Peyer's patch (tissue), 4 donors: ENCODE measurements at places on chromosomes 2 and 18. TPM values are rescaled to one million over a fixed set of nuclear protein-coding genes. Genes with fewer than 3 reads are reported as not detected.

DNA sequence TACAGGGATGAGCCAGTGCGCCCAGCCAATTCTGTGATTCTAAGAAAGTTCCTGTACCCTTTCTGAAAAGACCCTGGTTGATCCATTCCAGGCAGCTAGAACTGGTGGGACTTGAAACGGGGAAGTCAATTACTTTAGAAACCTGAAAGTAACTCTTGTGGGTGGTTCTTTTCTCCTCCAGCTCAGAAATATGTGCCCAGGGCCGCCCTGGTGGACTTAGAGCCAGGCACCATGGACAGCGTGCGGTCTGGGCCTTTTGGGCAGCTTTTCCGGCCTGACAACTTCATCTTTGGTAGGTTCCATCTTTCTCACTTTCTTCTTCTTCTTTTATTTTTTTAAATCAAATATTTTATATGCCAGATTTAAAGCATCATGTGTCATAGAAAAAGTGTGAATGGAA lies 2.7 kb downstream of the TUBB6 start:
- no peaks in the 10 kb centered on the region for H3K36me3 ChIP-seq
- no peak overlapping the region for H3K4me3 ChIP-seq
- DNase-seq, result no peak

DNA sequence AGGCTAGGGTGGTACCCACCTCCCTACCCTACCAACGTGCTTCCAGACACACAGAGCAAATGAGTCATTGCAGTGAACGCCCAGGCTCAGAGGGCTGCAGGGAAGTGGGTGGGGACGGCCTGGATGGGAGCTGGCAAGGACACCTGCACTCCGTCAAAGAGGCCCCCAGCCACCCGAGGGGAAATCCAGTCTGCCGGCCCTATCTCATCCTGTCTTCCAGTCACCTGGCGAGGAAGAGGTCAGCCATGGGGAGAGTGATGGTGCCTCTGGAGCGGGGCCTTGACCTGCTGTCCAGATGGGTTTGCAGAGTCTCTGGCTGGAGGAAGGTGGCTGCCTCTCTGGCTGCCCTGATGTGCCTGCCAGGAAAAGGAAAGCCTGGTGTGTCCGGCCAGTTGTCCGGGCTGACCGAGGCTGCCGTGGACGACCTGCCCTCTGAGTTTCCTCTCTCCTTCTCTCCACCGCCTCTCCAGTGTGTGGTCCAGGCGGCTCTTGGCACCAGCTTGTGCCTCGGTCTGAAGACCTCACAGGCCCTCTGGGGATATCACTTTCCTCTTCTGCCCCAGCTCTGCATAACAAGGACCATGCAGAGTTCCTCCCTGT lies 209.7 kb upstream of the COPS8 start:
- no peak overlapping the region for H3K27ac ChIP-seq
- H3K27me3 ChIP-seq, result no peaks in the 10 kb centered on the region
- H3K36me3 ChIP-seq, result no peaks in the 10 kb centered on the region

GRCh38 chr2:53177327-53177726 lies 590.3 kb upstream of the CHAC2 start:
- H3K27ac ChIP-seq, result no peak overlapping the region
- no peaks in the 10 kb centered on the region for H3K4me1 ChIP-seq
- no peak overlapping the region for H3K4me3 ChIP-seq
- H3K27me3 ChIP-seq, result no peaks in the 10 kb centered on the region
- DNase-seq, result no peak
- no peaks in the 10 kb centered on the region for H3K36me3 ChIP-seq

GRCh38 chr2:40592218-40592617 lies 140.3 kb upstream of the SLC8A1 start:
- H3K4me1 ChIP-seq, result no peaks in the 10 kb centered on the region
- no peak overlapping the region for H3K27ac ChIP-seq
- no peak overlapping the region for H3K4me3 ChIP-seq
- no peaks in the 10 kb centered on the region for H3K36me3 ChIP-seq

DNA sequence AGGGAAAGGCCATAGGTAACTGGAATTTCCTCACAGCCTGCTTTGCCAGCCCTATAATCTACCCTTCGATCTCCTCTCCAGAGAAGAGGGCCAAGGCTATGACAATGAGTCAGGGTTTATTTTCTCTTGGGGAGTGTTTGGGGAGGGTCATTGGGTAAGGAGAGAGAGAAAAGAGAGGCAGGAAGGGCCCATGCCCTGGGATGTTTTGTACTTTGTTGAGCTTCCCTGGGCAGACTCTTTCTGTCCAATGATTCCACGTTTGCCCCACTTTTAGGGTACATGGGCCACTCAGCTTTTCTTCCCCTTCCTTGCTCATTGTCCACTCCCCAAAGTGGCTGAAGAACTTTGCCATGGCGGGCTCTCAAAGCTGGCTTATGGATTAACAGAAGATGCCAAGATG lies 224.2 kb downstream of the ALK start:
- no peaks in the 10 kb centered on the region for H3K4me1 ChIP-seq
- no peak overlapping the region for H3K27ac ChIP-seq
- no peak overlapping the region for H3K4me3 ChIP-seq
- no peaks in the 10 kb centered on the region for H3K27me3 ChIP-seq

DNA sequence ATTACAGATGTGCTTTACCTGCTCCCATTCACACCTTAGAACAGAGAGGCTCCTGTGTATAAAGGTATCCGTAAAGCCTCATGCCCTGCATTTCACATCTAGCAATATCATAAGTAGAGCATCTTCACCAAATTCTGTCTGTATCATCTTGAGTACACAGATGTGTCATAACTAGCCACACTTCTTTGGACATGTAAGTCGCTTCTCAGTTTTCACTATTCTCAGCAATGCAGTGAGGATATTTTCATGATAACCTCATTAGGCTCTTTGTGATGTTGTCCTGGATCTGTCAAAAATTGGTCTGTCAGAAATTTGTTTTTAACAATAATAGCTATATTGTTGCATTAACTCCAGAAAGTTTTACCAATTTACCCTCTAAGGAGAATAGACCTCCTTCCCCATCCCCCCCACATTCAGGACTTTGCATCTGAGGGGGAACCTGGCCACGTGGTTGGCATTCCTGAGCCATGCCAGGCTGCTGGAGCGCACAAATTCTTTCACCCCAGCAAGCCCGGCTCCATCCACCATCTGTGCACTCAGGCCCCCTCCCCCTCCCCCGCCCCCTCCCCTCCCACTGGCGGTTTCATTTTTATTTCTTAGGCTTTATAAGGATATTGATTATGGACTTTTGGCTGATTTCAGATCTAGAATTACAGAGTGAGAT lies 34.1 kb downstream of the AGAP1 start:
- H3K4me1 ChIP-seq, result no peaks in the 10 kb centered on the region
- H3K27me3 ChIP-seq, result no peaks in the 10 kb centered on the region
- H3K36me3 ChIP-seq, result no peaks in the 10 kb centered on the region
- no peak overlapping the region for H3K27ac ChIP-seq
- no peak overlapping the region for H3K4me3 ChIP-seq
- no peak for DNase-seq

- no peak for DNase-seq
- H3K27ac ChIP-seq, result no peak overlapping the region
- H3K27me3 ChIP-seq, result peaks cover 4% of the 10 kb centered on the region
- H3K36me3 ChIP-seq, result no peaks in the 10 kb centered on the region
- no peaks in the 10 kb centered on the region for H3K4me1 ChIP-seq
Observed at GRCh38 chr2:202023198-202023903, 10.3 kb upstream of the FZD7 start.

GRCh38 chr2:109147405-109147804 lies 18.4 kb downstream of the SH3RF3 start:
- no peak overlapping the region for H3K4me3 ChIP-seq
- no peak overlapping the region for H3K27ac ChIP-seq
- no peaks in the 10 kb centered on the region for H3K4me1 ChIP-seq
- no peaks in the 10 kb centered on the region for H3K36me3 ChIP-seq
- H3K27me3 ChIP-seq, result no peaks in the 10 kb centered on the region

DNA sequence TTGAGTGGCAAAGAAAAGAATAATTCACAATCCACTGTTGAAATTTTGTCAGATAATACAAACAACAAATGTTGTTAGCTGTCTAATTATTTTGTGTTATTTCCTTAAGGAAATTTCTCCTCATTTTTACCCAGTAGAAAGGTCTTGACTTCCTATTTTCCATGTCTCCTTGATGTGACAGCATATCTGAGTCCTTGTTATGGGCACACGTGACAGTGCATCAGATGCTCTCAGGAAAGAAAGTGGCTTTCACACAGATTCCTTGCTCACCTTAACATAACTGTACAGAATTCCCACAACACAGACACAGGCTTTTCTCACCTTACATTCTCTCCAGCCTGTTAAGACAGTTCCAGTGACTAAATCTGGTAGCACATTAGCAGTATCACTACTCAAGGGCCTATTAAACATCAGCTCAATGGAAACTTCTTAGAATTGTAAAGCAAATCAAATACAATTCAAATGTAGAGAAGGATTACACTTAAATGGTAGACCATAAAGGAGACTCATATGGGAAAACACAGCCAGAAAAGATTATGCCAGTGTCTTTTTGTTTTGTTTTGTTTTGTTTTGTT lies 30.2 kb upstream of the GPR55 start:
- H3K27me3 ChIP-seq, result no peaks in the 10 kb centered on the region
- H3K4me1 ChIP-seq, result no peaks in the 10 kb centered on the region
- H3K27ac ChIP-seq, result no peak overlapping the region
- H3K36me3 ChIP-seq, result no peaks in the 10 kb centered on the region
- DNase-seq, result no peak
- no peak overlapping the region for H3K4me3 ChIP-seq

Gene ITGA4
- total RNA-seq, result 8.2 TPM

Gene MAP2
- 5.2 TPM for total RNA-seq

Gene FMNL2
- total RNA-seq, result 52.0 TPM

Gene SERPINB4
- total RNA-seq, result not detected

Gene CHRNG
- not detected for total RNA-seq
